CD8-positive, alpha-beta T cell (primary cell): ENCODE measurements at places on chromosomes 2 and 18.

DNA sequence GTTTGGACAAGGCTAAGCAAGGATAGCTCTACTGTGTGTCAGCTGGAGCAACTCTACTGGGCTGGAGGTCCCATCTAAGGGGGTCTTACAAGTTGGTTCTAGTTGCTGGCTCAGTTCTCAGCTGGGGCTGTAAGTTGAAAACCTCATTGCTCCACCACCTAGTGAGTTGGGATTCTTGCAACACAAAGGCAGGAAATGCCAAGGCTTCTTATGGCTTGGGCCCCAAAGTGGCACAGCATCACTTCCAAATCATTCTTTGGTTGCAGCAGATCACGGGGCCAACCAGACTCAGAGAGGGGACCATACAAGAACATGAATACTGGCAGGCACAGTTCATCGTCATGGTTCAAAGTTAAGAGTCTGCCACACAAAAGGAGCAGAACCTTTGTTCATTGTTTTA lies 332.7 kb downstream of the LRRTM1 start:
- no peak for DNase-seq

DNA sequence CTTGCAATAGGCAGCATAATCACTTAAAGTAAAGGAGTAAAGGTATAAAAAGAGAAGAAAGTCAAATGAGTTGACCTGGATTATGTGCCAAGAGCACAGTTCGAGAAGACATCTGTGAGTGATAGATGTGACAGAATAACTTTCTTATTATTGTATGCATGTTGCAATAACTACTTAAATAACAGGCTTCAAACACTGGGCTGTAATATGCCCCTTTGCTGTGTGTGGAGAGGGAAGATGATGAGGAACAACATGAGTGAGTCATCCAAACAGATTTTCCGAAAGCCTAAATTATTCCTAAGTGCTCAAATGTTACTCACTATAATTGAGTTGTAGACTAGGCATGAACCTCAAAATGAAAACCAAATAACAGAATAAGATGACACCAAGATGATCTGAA lies 328.1 kb downstream of the EXOC6B start:
- no peak for DNase-seq

- DNase-seq, result no peak
Measured at GRCh38 chr2:58562276-58562675, 321.2 kb upstream of the FANCL start.

- no peak for DNase-seq
Measured at GRCh38 chr2:128721096-128721495, 402.4 kb upstream of the HS6ST1 start.

GRCh38 chr2:241053576-241054251 lies 48.4 kb downstream of the MTERF4 start:
- DNase-seq, result no peak

- DNase-seq, result no peak
Measured at GRCh38 chr2:168727904-168728470, 74.5 kb upstream of the NOSTRIN start.

- no peak for DNase-seq
Measured at GRCh38 chr2:158912112-158912511, 56.3 kb upstream of the TANC1 start.

GRCh38 chr18:58716060-58716756 lies 44.9 kb downstream of the MALT1 start:
- DNase-seq, result peak; percentile 71

GRCh38 chr2:74817304-74817675 lies 16.6 kb upstream of the HK2 start:
- no peak for DNase-seq
